ENCODE measurements at places on chromosomes 11 and 22.

GRCh38 chr11:111407652-111408051, 28.6 kb upstream of the POU2AF1 start:
- no peak for DNase-seq

GRCh38 chr22:38570779-38571364, 889 bp upstream of the DMC1 start:
- no peak for DNase-seq

DNA sequence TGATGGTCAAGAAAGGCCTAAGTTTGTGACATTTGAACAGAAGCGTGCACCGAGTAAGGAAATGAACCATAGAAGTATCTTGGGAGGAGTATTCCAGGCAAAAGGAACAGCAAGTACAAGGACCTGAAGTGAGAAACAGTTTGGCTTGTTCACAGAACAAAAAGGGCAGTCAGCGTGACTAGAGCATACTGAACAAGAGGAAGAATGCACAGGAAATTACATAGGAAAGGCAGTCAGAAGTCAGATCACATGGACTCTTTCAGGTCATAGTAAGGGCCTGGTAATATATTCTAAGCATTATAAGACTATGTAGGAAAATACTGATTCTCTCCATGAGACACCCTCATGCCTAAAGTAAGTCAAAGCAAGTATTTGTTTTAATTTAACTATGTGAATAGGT, 52.3 kb upstream of the GAB2 start:
- no peak for DNase-seq

- DNase-seq = no peak
These were observed 3.2 kb downstream of the CTSD start for GRCh38 chr11:1760351-1761109.

- no peak for DNase-seq
These were observed 24.1 kb downstream of the LARGE1 start for GRCh38 chr22:33896154-33896553.

- peak; percentile 39 for DNase-seq
These were observed 109.2 kb downstream of the CSNK2A3 start for GRCh38 chr11:11243590-11244469.

DNA sequence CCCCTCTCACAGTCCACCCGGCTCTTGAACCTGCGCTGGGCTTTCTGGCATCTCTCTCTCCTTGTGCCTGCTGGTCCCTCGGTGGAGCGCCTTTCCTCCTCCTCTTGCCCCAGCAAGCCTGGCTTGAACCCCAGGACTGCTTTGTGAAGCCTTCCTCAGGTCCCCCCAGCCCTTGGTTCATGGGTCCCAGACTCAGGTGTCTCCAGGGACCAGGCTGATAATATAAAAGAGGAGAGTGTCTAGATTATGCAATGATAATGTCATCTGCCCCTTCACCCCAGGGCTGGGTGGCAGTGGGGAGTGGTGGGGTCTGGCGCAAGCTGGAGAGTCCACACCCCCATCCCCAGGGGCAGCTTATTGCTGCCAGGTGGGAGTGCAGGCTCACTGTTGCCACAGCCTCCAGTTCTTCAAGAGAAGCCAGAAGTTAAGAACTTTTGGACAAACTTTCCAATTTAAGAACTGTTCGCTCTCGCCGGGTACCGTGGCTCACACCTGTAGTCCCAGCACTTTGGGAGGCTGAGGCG, 36.6 kb upstream of the PARVG start:
- DNase-seq = no peak

DNA sequence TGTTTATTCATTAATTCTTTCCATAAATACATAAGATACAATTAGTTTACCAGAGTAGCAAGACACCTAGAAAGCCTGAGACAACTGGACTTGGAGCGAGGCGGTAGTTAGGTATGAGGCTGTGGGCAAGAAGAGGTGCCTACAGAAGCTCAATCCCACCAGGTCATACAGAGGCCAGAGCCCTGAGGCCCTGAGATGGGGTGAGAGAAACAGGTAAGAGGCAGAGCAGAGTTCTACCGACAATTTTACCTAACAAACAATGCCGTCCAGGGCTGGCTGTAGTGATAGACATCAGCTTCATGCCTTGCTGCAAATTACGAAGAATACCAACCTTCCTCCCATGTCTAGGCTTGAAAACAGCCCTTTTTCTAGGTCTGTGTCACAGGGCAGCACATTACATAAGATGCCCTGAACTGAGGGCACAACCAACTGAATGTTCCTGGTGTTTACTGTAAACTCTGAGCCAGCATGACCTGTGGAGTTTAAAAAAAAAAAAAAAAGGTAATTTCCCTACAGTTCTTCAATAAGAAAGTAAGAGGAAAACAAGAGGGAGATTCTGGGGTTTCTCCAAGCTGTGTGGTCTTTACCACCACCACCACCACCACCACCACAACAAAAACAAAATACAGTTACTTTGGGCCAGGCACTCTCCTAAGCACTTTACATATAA, 105.8 kb downstream of the GAB2 start:
- DNase-seq = no peak

DNA sequence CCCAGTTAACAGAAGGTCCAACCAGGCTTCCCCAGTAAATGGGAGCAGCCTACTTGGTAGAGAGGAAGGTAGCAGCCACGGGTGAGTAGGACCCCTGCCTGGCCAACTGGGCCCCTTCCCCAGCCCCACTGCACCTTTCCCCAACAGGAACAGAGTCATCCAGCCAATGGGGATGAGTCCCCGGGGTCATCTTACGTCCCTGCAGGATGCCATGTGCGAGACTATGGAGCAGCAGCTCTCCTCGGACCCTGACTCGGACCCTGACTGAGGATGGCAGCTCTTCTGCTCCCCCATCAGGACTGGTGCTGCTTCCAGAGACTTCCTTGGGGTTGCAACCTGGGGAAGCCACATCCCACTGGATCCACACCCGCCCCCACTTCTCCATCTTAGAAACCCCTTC, 6.6 kb downstream of the RIC8A start:
- no peak for DNase-seq

- no peak for DNase-seq
These were observed 35.4 kb upstream of the SERPIND1 start for GRCh38 chr22:20738394-20739089.

GRCh38 chr22:41844513-41844912, 11.6 kb downstream of the SREBF2 start:
- DNase-seq = no peak

- DNase-seq = no peak
These were observed 60.5 kb downstream of the LIF start for GRCh38 chr22:30186041-30186440.

- no peak for DNase-seq
These were observed 59.5 kb downstream of the FAM168A start for GRCh38 chr11:73538381-73538872.

DNA sequence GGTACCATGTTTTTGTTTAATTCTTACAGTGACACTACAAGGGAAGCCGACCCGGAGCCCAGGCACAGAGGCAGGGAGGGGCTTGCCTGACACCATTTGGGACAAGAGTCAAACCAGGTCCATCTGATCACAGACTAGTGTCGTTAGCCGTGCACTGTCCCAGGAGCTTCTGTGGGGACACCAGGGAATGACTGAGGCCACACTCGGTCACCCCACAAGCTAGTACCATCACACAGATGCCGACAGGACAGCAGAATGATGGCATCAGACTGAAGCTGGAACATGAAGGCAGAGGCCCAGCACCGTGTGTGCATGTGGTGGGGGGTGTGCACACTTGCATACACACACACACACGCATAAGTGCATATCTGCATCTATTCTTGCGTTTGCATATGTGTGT, 61.5 kb upstream of the NECTIN1 start:
- no peak for DNase-seq

GRCh38 chr11:47366020-47366490, 12.3 kb downstream of the SPI1 start:
- DNase-seq = no peak

DNA sequence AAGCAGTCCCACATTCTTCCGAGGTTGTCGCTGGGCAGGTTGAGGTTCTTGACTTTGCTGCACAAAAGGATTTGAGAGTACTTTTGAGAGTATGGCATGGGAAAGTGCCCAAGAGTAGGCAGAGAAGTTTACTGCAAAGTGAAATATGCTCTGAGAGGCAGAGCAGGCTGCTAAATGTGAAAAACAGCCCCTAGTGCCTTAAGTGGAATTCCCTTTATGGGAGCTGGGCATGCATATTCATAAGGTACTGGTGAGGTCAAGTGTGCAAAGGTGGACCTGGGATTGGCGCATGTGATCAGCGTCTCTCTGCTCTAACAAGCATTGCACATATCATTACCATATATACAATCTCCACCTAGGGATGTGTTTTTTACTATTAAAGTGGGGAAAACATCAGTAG, 12.0 kb upstream of the APOL4 start:
- no peak for DNase-seq

- DNase-seq = no peak
These were observed 6.1 kb downstream of the SIPA1 start for GRCh38 chr11:65643971-65644370.

DNA sequence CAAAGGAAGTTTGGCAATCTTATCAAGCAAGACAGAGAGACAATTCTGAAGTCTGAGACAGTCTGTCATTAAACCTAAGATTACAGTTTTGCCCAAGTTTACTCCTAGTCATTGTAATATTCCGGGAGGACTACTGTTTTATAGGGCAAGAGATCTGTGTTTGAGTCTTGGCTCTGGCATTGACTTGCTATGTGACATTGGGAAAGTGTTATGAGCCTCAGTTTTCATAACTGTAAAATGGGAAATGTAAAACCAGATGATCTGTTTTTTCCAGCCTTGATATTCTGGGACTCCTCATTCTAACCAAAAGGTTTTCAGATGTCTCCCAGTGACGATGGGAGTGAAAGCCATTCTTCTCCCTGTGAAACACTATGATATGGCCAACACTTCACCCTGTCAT, 24.3 kb upstream of the SLCO2B1 start:
- no peak for DNase-seq

- no peak for DNase-seq
These were observed 12.7 kb upstream of the CTSD start for GRCh38 chr11:1776331-1776851.

- no peak for DNase-seq
These were observed 73.4 kb downstream of the TNRC6B start for GRCh38 chr22:40251106-40251505.

GRCh38 chr11:96265220-96265737, 77.7 kb downstream of the MAML2 start:
- DNase-seq = no peak

- no peak for DNase-seq
These were observed 21.2 kb upstream of the ALDH3B2 start for GRCh38 chr11:67695606-67696005.

- DNase-seq = no peak
These were observed 441.4 kb downstream of the BUD13 start for GRCh38 chr11:116331381-116331780.

All from T-helper 22 cell (primary cell).